ENCODE measurements at places on chromosomes 3 and 15.

GRCh38 chr15:38696109-38696727 lies 131.6 kb upstream of the RASGRP1 start:
- peak; percentile 39 for DNase-seq

- no peak for DNase-seq
Observed at GRCh38 chr3:129057249-129057648, 3.3 kb upstream of the GP9 start.

DNA sequence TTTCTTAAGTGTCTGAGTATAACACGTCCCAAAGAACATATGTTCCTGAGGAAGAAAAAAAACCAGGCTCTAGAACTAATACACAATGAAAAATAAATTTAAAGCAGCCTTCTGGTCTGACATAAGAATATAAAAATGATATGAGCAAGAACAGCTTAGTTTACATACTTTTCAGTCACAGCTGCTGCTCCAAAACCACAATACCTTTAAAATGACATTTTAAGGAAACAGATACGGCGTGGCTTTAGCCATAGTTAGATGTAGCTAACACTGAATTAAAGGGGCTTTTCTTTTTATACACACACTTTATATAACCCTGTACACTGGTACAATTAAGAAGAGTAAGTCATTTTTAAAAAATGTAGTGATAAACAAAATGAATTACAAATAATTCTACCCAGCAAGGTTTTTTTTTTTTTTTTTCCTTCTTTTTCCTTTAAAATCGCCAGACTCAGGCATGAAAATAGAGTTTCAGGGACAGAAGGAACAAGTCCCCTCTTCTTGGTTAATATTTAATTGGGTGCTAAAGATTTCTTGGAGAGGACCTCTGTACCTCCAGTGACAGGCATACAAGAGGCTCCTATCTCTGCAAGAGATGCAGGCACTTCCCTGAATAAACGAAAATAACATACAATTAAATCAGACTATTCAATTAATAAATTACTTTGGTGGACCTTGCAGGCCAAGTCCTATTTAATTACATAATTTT lies 265.6 kb downstream of the FOXP1 start:
- no peak for DNase-seq

DNA sequence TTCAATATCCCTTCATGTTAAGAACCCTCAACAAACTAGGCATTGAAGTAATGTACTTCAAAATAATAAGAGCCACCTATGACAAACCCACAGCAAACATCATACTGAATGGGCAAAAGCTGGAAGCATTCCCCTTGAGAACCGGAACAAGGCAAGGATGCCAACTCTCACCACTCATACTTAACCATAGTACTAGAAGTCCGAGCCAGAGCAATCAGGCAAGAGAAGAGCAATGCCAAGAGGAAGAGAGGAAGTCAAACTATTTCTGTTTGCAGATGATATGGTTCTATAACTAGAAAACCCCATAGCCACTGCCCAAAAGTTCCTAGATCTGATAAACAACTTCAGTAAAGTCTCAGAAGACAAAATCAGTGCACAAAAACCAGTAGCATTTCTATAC lies 161.9 kb downstream of the UBE2E2 start:
- no peak for DNase-seq

DNA sequence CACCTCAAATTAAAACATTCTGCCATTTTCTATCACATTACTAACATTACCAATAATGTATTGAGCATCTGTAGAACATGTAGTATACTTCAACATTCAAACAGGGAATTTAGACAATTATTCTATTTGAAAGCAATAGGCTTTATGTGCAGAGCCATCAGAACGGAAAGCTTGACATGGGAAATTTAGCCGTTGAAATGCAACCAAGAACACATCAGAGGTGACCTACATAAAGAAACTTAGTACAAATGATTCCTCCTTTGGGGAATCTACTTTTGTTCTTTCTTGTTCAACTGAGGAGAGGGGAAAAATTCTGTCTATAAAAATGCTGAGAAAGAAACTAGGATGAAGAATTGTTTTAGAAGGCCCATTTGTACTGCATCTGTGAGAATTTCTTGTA lies 38.6 kb upstream of the RBMS3 start:
- DNase-seq = no peak

- no peak for DNase-seq
Observed at GRCh38 chr3:78670746-78671145, 1097.1 kb downstream of the ROBO1 start.

GRCh38 chr15:66111363-66111762 lies 142.2 kb downstream of the MEGF11 start:
- DNase-seq = no peak

DNA sequence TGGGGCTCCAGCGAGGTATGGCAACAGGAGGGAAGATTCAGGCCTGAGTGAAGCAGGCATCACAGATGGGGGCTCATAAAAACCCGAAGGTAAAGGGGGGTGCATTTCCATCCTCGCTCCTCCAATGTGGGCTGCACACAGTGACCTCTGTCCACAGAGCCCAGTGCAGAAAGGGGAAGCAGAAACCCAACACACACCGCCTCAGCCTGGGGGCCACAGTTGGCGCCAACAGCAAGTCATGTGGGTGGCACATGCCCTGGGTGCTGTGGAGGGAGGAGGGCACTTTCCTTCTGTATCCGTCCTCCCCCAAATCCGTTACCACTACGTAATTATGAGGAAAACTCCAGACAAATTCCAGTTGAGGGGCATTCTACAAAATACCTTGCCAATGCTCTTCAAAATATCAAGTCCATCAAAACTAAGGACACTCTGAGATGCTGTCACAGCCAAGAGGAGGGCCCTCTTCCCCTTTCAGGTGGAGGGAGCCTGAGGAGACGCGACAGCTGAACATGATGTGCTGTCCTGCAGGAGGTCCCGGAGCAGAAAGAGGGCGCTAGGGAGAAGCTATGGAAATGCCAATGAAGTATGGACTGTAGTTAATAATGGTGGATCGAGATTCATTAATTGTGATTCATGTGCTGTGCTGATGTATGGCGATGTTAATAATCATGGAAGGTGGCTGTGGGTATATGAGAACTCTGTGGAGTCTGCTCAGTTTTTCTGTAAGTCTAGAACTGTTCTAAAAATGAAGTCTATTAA lies 16.4 kb downstream of the APBA2 start:
- DNase-seq = no peak

GRCh38 chr3:7410782-7411181 lies 549.9 kb downstream of the GRM7 start:
- DNase-seq = no peak

DNA sequence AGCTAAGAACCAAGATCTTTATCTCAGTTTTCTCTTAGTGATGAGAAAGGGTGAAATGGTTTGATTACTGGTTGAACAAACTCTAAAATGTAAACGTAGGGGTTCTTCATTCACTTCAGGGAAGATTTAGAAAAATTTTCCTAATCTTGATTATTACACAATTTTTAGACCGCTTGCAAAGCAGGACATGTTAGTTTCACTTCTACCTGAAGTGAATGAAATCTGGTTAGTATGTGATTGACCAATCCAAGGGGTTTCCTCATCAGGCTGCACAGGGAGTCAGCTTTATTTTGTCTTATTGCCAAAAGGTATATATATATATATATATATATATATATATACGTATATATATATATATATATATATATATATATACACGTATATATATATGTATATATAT lies 740.4 kb downstream of the TUSC7 start:
- DNase-seq = no peak

DNA sequence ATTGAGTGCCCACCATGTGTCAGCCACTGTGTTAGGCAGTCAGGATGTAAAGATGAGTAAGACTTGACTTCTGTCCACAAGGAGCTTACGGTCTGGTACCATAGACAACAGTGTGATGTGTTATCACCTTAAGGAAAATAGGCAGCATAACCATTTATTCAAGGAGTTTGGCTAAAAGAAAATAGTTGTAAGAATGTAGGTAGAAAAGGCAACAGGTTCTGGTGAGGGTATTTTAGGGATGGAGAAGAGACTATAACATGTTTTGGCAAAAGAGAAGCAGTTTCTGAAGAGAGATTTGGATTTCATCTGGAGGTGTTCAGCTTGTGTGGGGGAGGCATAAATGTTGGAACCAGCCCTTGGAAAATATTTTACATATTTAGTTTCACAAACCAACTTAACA lies 121.9 kb downstream of the HCN4 start:
- no peak for DNase-seq

DNA sequence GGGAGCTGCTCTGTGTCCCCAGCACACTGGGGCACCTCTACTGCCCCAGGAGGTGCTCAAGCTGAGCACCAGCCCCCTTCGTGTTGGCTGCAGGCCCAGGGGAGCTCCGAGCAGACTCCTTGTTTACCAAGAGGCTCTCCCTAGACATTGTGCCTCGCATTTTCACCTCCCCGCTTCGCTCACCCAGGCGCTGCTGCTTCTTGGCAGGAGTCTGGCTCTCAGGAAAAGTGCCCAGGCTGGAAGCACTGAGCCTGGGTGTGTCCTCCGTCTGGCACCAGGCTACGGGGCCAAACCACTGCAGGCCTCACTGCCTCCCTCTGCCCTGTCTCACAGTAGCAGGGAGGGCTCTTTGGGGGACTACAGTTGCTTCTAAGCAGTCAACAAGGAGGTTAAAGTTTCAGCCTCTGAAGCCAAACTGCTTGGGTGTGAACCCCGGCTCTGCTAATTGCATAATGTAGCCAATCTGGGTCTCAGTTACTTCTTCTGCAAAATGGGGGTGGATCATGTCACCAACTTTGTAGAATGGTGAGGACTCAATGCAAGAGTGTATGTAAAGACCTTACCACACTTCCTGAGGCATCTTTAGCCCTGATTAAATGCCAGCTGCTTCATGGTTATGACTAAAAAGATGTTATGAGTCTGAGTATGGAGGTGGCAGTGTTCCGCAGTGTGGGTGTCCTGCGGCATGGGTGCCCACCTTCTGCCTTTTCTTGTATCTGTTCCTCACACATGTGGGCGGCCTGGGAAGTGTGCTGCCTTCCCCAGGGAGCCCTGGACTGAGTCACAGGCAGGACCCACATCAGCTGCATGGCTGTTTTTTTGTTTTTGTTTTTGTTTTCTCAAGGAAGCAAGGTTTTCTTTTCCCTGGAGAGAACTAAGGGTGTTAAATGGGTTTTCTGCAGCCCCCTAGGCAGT lies 88.9 kb downstream of the CLSTN2 start:
- DNase-seq = no peak

- DNase-seq = no peak
Observed at GRCh38 chr15:59338414-59338813, 34.3 kb downstream of the MYO1E start.

DNA sequence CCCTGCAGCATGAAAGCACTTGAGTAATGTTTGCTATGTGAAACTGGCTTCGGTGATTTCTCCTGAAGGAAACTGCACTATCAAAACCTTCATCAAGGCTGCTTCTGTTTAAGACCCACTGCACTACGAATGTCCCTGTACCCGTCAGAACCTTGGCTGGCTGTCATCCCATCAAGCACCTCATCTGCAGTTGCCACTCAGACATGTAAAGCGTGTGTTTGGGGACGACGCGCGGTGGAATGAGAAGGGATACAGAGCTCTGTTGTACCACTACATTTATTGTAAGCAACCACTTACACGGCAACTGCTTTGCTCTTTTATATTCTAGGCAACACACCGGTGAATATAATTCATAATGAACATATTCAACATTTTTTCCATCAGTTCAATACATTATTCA lies 147.6 kb downstream of the TIGIT start:
- DNase-seq = no peak

GRCh38 chr3:188231456-188231855 lies 77.5 kb downstream of the LPP start:
- no peak for DNase-seq

GRCh38 chr3:176651622-176652021 lies 545.7 kb downstream of the TBL1XR1 start:
- no peak for DNase-seq

- no peak for DNase-seq
Observed at GRCh38 chr3:81549831-81550230, 211.6 kb downstream of the GBE1 start.

DNA sequence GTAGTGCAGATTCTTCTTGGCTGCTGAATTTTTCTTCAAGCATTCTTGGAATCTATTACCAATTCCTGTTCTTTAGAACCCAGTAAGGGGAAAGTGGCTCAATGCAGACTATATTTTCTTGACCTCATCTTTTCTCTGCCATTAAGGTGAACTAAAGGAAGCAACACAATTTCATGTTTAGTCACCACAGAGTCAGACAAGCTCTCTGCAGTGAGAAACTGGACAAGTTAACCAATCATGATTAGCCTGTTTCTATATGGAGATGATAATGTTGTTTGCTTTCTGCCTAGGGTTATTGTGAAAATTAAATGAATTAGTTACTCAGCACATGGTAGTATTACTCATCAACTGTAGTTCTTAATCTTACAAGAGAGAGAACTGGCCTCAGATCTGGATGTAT lies 1075.1 kb downstream of the AGBL1 start:
- DNase-seq = no peak

- no peak for DNase-seq
Observed at GRCh38 chr3:177461765-177462164, 264.5 kb upstream of the TBL1XR1 start.

GRCh38 chr3:14462738-14463137 lies 60.3 kb downstream of the SLC6A6 start:
- no peak for DNase-seq

- DNase-seq = no peak
Observed at GRCh38 chr3:107806536-107806935, 283.8 kb downstream of the BBX start.

DNA sequence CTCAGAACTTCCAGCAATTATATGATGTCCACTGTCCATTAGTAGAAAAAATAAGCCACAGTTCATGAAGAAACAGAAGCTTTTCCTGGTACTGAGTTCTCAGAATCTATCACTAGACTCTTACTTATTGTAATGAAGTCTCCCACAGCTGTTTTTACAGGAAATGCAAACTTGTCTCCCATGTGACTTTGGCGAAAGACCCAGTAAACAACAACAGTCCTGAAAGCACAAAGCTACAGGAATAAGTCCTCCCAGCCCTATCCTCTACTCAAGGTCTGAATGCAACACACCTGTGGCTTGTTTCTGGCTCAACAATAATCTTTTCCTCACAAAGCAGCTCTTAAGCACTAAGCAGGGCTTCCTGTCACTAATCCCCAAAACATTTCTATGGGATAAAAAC lies 55.9 kb downstream of the EOMES start:
- no peak for DNase-seq

All from activated CD8-positive, alpha-beta memory T cell treated with anti-CD3 and anti-CD28 coated beads for 1 hour (primary cell).